ENCODE measurements at places on chromosomes 7 and 10. TPM values are rescaled to one million over a fixed set of nuclear protein-coding genes. Genes with fewer than 3 reads are reported as not detected.
A peak's percentile ranks its signal among the peaks of the same experiment; 100 is the strongest.

- no peak overlapping the region for H3K4me3 ChIP-seq
- H3K27ac ChIP-seq: no peak overlapping the region
- no peaks in the 10 kb centered on the region for H3K36me3 ChIP-seq
- no peak for DNase-seq
- no peaks in the 10 kb centered on the region for H3K27me3 ChIP-seq
Observed at GRCh38 chr10:56823849-56824248, 462.8 kb upstream of the ZWINT start.

DNA sequence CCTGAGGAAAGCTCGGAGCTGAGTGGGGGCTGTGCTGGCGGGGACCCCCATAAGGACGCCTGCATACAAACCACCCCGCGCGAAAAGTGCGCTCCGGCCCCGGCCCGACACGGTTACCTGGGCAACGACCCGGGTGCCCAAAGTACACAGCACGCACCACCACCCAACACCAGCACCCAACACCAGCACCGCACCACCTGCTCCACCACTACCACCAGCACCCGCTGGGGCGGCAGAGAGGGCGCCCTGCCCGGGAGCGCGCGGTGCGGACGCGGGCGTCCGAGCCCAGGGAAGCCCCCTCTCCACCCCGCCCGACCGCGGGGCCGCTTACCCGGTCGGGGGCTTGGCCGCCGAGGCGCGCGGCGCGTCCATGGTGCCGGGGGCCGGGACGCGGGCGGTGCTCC lies 345 bp downstream of the COBL start:
- H3K36me3 ChIP-seq: no peaks in the 10 kb centered on the region
- H3K4me3 ChIP-seq: peak overlapping the region; percentile 15
- peaks cover 40% of the 10 kb centered on the region for H3K27me3 ChIP-seq
- peaks cover 7% of the 10 kb centered on the region for H3K4me1 ChIP-seq
- DNase-seq: no peak
- H3K27ac ChIP-seq: no peak overlapping the region

GRCh38 chr10:70053841-70054288 lies 1.2 kb downstream of the MACROH2A2 start:
- no peak overlapping the region for H3K27ac ChIP-seq
- H3K36me3 ChIP-seq: no peaks in the 10 kb centered on the region
- DNase-seq: peak; percentile 41
- peak overlapping the region; percentile 55 for H3K4me3 ChIP-seq
- H3K27me3 ChIP-seq: peaks cover 36% of the 10 kb centered on the region

Gene INSYN2A
- total RNA-seq: not detected

Gene CROT
- total RNA-seq: 6.0 TPM

DNA sequence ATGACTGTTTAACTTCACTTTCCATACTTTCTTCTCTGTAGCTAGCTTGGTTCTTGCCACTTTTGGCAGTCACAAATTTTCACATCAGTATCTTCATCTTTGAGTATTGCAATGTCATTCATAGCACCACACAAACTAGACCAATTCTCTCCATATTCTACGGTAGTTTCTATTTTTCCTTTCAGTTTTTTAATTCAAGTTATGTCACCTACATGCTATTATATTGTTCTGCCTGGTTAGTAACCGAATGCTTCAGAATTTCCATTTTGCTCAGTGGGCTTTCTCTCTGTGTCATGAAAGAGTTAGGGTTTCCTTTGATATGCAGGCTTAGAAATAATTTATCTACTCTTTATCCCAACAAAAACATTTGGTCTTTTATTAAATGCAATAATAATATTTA lies 896.5 kb downstream of the GATA3 start:
- no peaks in the 10 kb centered on the region for H3K36me3 ChIP-seq
- H3K4me3 ChIP-seq: no peak overlapping the region
- H3K4me1 ChIP-seq: peaks cover 6% of the 10 kb centered on the region
- H3K27ac ChIP-seq: no peak overlapping the region

- DNase-seq: peak; percentile 79
- peak overlapping the region; percentile 79 for H3K4me3 ChIP-seq
- peaks cover 32% of the 10 kb centered on the region for H3K4me1 ChIP-seq
- H3K36me3 ChIP-seq: peaks cover 15% of the 10 kb centered on the region
Observed at GRCh38 chr7:5396542-5396941, 27.1 kb downstream of the TNRC18 start.

Gene PWWP2B
- 2.2 TPM for total RNA-seq

GRCh38 chr10:24898501-24898900 lies 53.9 kb downstream of the PRTFDC1 start:
- peaks cover 53% of the 10 kb centered on the region for H3K4me1 ChIP-seq
- H3K36me3 ChIP-seq: peaks cover 1% of the 10 kb centered on the region
- H3K27me3 ChIP-seq: peaks cover 2% of the 10 kb centered on the region
- no peak overlapping the region for H3K4me3 ChIP-seq
- no peak overlapping the region for H3K27ac ChIP-seq

Gene ATRNL1
- not detected for total RNA-seq

DNA sequence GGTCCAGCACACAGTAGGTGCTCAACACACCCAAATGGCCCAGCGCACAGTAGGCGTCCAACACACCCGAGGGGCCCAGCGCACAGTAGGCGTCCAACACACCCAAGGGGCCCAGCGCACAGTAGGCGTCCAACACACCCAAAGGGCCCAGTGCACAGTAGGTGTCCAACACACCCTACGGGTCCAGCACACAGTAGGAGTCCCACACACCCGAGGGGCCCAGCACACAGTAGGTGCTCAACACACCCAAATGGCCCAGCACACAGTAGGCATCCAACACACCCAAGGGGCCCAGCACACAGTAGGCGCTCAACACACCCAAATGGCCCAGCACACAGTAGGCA lies 80.8 kb downstream of the FOXL3 start:
- no peaks in the 10 kb centered on the region for H3K36me3 ChIP-seq
- DNase-seq: no peak
- H3K4me3 ChIP-seq: no peak overlapping the region
- H3K27ac ChIP-seq: no peak overlapping the region

Gene LRIT1
- total RNA-seq: not detected

Gene FAM20C
- 0.26 TPM for total RNA-seq

Gene DGKI
- total RNA-seq: 2.7 TPM

DNA sequence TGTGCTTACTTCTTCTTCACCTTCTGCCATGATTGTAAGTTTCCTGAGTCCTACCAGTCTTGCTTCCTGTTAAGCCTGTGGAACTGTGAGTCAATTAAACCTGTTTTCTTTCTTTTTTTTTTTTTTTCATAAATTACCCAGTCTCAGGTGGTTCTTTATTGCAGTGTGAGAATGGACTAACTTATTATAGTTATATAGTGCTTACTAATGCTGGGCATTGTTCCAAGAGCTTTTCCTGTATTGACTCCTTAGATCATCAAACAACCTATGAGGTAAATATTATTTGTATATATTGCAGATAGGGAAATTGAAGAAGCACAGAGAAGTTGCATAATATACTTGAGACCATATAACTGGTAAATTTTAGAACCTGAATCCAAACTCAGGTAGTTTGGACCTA lies 98.1 kb downstream of the MBL2 start:
- H3K36me3 ChIP-seq: no peaks in the 10 kb centered on the region
- H3K27me3 ChIP-seq: no peaks in the 10 kb centered on the region
- no peak for DNase-seq

DNA sequence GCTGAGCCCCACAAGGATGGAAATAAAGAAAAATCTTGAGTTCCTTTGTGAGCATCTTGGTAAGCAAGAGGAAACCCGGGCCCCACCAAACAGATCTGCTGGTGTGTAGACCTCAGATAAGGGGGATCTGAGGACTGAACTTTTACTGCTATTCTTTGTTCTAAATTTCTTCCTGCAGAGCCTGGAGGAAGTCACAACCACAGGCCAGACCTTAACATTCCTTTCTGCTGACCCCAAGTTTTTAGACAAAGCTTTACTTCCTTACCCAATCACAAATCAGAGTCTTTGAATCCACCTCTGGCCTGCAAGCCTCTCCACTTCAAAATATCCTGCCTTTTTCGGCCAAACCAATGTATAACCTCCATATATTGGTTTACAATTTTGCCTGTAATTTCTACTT lies 352.6 kb upstream of the AUTS2 start:
- H3K27me3 ChIP-seq: no peaks in the 10 kb centered on the region
- no peak for DNase-seq
- H3K36me3 ChIP-seq: no peaks in the 10 kb centered on the region
- H3K27ac ChIP-seq: no peak overlapping the region

Gene ATE1
- 17.5 TPM for total RNA-seq

DNA sequence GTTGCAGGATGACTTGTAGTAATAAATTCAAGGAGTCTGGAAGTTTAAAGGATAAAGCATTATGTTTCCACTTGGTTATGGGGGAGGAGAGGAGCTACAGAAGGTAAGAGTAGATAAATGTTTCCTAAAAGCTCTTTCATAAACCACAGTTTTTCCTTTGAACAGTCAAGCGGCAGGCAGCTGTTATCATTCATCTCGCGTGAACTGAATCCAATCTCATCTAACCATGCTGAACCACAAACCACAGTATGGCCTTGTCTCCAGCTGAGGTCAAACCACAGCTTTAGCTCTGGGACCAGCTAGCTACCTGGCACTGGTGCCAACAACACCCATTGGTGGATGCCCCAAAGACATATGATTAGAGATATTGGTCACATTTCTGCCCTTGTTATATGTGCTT lies 63.3 kb downstream of the NOC3L start:
- H3K27ac ChIP-seq: no peak overlapping the region
- no peaks in the 10 kb centered on the region for H3K36me3 ChIP-seq
- peak; percentile 9 for DNase-seq
- no peak overlapping the region for H3K4me3 ChIP-seq
- peaks cover 9% of the 10 kb centered on the region for H3K4me1 ChIP-seq

DNA sequence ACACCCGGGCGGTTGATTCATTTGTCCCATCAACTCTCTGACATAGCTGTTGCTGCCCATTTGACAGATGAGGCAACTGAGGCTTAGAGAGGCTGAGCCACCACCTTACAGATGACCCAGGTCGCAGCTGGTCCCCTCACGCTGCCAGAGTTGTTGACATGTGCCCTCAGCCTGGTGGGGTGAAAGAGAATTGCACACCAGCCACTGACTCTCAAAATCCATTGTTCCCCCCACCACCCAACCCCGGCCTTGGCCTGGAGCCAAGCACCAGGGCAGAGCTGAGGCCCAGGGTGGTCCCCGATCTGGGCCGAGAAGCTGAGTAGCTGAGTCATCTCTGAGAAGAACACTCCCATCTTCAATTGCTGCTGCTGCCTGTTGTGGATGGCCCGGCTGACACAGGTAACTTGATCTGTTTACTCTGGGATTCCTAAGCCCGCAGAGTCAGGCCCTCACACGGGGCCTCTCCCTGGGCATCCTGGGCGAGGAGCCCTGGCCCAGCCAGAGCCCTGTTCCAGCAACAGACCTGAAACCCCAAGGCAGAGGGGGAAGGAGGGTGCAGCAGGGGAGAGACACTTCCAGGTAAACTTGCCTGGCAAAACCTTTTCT lies 27.5 kb downstream of the PVRIG start:
- H3K4me3 ChIP-seq: no peak overlapping the region
- DNase-seq: no peak
- no peaks in the 10 kb centered on the region for H3K27me3 ChIP-seq
- no peaks in the 10 kb centered on the region for H3K36me3 ChIP-seq
- no peak overlapping the region for H3K27ac ChIP-seq
- H3K4me1 ChIP-seq: peaks cover 22% of the 10 kb centered on the region

Gene CALHM1
- not detected for total RNA-seq

DNA sequence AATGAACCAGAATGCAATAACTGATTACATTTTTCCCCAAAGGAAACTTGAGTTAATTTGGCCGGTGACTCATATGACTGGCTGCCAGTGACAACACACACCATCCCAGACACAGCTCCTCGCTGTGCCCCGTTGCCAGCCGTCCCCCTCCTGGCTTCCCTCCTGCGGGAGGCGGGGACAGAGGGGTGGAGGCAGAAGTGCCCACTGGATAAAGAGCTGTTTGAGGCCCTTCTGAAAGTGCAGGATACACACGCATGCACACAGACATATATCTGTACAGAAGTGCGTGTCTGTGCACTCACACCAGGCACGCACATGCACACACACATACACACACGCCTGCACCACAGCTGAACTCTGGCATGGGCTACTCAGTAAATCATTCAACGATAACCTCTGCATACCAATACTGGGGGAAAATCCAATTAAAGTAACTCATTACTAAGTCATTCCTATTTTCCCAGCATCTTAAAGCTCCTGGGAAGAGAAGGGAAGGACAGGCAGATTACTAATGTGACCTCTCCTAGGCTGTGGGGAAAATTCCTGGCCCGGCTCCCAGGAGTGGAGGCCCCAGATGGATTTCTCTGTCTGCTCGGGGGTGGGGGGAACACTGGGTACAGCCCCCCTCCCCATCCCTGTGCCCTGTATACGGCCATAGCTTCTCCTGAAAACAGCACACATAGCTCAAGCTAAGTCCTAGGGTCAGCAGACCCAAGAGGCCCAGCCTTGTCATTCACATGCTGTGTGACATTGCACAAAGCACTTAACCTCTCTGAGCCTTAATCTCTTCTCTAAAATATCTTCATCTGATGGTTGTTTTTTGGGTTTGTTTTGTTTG lies 52.3 kb upstream of the MYL10 start:
- H3K27me3 ChIP-seq: no peaks in the 10 kb centered on the region
- H3K4me3 ChIP-seq: no peak overlapping the region

DNA sequence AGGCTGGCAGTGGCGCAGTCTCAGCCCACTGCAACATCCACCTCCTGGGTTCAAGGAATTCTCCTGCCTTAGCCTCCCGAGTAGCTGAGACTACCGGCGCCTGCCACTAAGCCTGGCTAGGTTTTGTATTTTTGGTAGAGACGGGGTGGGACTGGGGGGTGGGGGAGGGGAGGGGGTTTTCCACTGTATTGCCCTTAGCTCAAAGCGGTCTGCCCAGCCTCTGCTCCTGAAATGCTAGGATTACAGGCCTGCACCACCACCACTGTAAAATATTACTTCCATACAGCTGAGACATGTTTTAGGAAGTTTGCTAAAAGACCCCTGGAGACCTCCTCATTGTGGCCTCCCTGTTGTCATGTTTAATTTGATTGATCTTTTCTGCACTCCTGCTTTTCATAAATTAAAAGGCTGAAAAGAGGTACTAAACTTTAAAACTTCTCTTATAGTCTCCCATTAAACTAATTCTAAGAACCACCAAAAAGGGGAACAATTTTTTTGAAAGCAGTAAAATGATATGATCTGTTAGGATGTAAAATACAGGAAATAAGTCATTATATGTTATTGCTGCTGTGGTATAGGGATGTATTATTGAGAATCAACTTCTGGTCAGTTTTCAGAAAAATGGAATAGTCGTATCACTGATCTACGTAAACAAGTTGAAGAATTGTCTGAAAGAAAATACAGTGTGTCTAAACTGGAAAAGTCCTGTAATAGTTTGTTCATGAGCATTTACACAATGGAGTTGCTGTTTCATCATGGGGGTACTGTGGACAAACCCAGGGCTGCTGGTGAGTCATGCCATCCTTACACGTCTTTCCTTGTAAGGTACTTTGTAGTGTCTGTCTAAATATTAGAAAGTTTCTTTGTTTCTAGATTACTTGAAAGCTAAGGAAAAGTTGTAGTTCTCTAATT lies 72.9 kb upstream of the TMEM248 start:
- H3K4me3 ChIP-seq: no peak overlapping the region
- H3K36me3 ChIP-seq: peaks cover 4% of the 10 kb centered on the region
- no peak overlapping the region for H3K27ac ChIP-seq
- no peak for DNase-seq
- peaks cover 2% of the 10 kb centered on the region for H3K27me3 ChIP-seq
- H3K4me1 ChIP-seq: peaks cover 16% of the 10 kb centered on the region

Gene NCF1
- total RNA-seq: 0.50 TPM
